ENCODE measurements at places on chromosomes 1 and 21. TPM values are rescaled to one million over a fixed set of nuclear protein-coding genes. Genes with fewer than 3 reads are reported as not detected.

Gene TMEM52
- total RNA-seq: not detected

Gene GNG12
- total RNA-seq: not detected

Gene TPR
- 86.1 TPM for total RNA-seq

Gene ZSWIM5
- total RNA-seq: 0.04 TPM

Gene PIGR
- not detected for total RNA-seq

Gene LRRC52
- not detected for total RNA-seq

Gene GJA5
- total RNA-seq: not detected

Gene FNDC10
- not detected for total RNA-seq

Gene CFHR1
- not detected for total RNA-seq

Gene CFAP298
- 36.0 TPM for total RNA-seq

Gene CD48
- total RNA-seq: 56.3 TPM

Gene STK40
- total RNA-seq: 44.6 TPM

Gene TMCO4
- 20.6 TPM for total RNA-seq

Gene MEGF6
- not detected for total RNA-seq

Gene SPRR1B
- not detected for total RNA-seq

Gene HSD3B2
- not detected for total RNA-seq

Gene DNAI4
- total RNA-seq: 0.97 TPM

Gene CLSTN1
- total RNA-seq: 77.7 TPM

Gene SYNC
- total RNA-seq: not detected

Gene KRTCAP2
- total RNA-seq: 237 TPM

Gene SPATA45
- not detected for total RNA-seq

Gene TSACC
- 4.5 TPM for total RNA-seq

Gene TSSK3
- total RNA-seq: 1.4 TPM

Gene FLG2
- total RNA-seq: not detected

Gene CTTNBP2NL
- total RNA-seq: not detected

Gene LCE2B
- not detected for total RNA-seq

Gene S100A16
- not detected for total RNA-seq

Gene SLC1A7
- total RNA-seq: not detected

Gene IL20
- not detected for total RNA-seq

Gene RNF186
- total RNA-seq: not detected

Gene JUN
- 5.4 TPM for total RNA-seq

Gene OR10Z1
- not detected for total RNA-seq

Gene RIMKLA
- total RNA-seq: 2.1 TPM

Gene CELA3A
- total RNA-seq: not detected

Gene AMY1A
- not detected for total RNA-seq

Gene KCNJ15
- not detected for total RNA-seq

Gene FCN3
- not detected for total RNA-seq

Gene MPZ
- 4.0 TPM for total RNA-seq

Gene GJA8
- total RNA-seq: not detected
